Hematopoietic multipotent progenitor cell treated with erythropoietin and hydrocortisone succinate and interleukin-3 and kit ligand, for 15 days (in vitro differentiated cells): ENCODE measurements at places on chromosomes 7 and 10.

- no peak for DNase-seq
Measured at GRCh38 chr10:119466655-119467054, 75.9 kb downstream of the RGS10 start.

DNA sequence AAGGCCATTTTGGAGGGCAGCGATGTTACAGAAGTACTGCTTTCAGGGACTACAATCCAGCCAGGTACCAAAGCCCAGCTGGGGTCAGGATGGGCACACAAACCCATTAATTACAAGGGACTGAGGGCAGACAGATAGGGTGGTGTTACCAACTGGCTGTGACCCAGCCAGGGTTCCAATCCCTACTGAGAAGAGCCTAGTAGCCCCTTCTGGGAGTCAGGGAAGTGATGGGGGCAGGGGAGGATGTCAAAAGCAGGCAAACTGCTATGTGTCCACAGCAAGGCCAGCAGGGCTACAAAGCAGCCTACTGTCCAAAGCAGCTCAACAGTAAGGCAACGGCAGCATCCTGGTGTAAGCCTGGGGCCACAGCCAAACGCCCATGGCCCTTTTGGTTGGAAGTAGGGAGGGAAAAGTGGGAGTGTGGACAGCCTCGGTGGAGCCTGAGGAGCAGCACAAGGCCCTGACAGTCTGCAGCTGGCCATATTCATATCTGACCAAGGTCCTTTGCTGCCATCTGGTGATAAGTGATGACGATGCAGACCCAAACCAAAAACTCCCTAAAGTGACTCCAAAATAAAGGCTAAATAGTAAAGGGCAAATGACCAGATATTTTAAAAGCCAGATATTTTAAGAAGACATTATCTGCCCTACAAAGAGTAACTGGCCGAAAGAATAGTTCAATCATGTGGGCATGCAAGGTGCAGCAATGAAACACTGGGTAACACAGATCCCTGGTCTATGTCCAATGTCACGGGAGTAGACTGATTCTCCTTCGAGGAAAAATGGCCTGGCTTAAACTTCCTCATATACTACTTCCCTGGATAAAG is 56.9 kb downstream of the XPNPEP1 start:
- peak; percentile 18 for DNase-seq

DNA sequence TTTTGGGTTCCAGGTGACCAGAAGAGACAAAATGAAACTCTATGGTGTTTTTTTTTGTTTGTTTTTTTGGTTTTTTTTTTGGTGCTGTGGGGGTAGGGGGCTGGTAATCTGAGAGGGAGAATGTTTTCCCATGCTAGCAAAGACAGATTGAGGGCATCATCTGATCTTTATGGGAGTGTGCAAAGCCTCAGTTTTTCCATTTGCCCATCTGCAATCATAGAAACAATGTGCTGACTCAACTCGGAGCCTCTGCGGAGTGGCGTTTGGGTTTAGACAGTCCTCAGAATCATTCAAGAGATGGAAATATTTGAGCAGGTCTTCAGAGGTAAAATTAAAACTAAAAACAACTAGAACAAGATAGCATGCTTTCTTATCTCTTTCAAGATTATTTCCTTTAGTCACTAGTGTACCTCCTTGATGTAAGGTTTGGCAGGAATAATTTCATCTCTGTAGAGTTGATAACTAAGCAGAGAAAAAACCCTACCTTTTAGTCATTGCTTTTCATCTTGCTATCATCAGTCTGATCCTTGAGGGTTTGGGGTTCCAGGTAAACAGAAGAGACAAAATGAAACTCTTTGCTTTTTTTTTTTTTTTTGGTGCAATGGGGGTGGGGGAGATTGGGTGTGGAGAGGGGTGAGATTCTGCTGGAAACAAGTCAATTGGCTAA is 18.0 kb downstream of the CNNM2 start:
- DNase-seq: no peak

GRCh38 chr10:69974551-69975155 is 78.0 kb upstream of the MACROH2A2 start:
- DNase-seq: no peak

GRCh38 chr10:100908378-100908777 is 4.4 kb upstream of the SLF2 start:
- DNase-seq: no peak

DNA sequence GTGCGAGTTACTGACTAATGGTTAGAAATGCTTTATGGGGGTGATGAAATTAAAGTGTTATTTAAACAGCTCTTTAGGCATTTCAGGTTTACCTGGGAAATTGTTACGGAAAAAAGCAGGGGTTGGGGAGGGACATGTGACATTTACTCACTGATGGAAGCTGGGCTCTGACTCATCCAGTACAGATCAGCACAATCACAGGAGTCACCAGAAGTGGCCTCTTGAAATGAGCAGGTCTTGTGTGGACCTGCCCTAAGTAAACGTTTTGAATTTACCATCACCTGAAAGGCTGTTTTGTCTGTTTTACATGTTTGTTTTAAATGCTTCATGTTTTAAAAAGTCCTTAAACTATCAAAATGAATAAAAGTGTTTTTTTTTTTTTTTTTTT is 2.3 kb downstream of the GLRX3 start:
- peak; percentile 20 for DNase-seq

- no peak for DNase-seq
Measured at GRCh38 chr7:134174795-134175261, 47.7 kb downstream of the LRGUK start.

- DNase-seq: peak; percentile 76
Measured at GRCh38 chr7:76020031-76020714, 25.8 kb upstream of the TMEM120A start.

GRCh38 chr7:64308016-64308270 is 5.8 kb upstream of the ZNF736 start:
- no peak for DNase-seq

DNA sequence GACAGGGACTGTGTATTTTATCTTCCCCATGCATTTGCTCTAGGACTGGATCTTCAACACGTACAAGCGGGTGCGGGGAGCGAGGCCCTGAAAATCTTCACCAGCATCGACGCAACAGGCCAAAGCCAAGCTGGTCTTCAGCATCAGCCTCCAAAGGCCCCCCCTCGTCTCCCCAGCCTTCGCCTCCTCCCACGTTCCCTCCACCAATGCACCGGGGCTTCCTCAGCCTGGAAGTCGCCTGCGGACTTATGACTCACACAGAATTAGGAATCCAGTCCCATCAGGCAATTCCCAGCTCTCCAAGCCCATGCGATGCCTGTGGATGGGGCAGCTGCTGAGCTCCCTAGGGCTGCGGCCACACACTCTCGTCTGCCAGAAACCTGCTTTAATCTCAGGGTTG is 36.3 kb upstream of the RNF32 start:
- DNase-seq: no peak

- no peak for DNase-seq
Measured at GRCh38 chr10:63964406-63964805, 443.2 kb downstream of the REEP3 start.

- DNase-seq: no peak
Measured at GRCh38 chr10:49194212-49194920, 6.2 kb upstream of the TMEM273 start.

- no peak for DNase-seq
Measured at GRCh38 chr7:158061026-158061630, 526.5 kb downstream of the PTPRN2 start.

GRCh38 chr10:71525721-71526120 is 129.0 kb downstream of the CDH23 start:
- no peak for DNase-seq

DNA sequence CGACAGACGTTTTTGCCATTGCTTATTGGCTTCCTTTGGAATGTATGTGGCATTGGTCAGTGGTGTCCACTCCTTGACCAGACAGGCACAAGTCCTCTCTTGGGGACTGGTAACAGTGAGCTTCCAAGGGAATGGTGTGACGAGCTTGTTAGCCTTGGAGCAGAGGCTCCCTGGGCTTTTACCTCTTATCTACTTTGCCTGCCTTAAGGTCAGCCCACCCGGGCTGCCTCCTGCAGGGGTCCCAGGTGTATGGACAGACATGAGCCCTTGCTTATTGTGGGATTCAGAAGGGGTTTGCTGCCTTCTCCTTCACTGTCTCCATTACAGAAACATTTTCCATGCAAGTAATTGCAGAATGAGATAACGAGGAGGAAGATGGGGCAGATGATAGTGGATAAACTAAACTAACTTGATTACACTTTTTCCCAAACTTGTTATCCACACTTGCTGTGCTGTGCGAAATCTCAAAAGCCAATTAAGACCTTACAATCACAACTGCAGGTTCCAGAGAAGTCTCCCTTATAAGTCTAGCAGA is 29.7 kb downstream of the PLPP4 start:
- DNase-seq: no peak

- no peak for DNase-seq
Measured at GRCh38 chr10:56537984-56538383, 176.9 kb upstream of the ZWINT start.

DNA sequence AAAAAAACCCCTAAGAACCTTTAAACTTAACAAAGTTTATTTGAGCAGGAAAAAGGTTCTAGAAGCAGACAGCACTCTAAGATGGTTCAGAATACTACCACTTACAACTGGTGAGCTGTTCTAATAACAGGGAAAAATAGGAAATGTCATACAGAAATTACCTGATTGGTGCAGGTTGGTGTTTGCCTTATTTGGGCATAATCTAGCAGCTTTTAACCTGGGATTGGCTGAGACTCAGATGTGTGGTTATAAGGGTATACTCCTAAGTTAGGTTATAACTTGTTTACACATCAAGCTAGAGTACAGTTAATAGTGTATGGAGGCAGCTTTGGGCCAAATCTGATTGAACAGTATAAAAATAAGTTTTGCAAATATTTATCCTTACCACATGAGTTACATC is 59.8 kb downstream of the MAPK8 start:
- DNase-seq: no peak

GRCh38 chr7:100856871-100857282 is 4.4 kb downstream of the SLC12A9 start:
- no peak for DNase-seq

DNA sequence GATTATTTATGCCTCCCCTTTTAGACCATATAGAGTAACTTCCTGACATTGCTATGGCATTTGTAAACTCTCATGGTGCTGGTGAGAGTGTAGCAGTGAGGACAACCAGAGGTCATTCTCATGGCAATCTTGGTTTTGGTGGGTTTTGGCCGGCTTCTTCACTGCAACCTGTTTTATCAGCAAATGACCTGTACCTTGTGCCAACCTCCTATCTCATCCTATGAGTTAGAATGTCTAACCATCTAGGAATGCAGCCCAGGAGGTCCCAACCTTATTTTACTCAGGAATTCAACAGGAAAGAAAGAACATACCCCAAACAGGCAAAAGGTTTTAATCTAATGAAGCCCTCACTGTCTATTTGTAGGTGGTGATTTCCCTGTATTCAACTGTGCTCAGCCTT is 205.4 kb upstream of the YAE1 start:
- DNase-seq: no peak

- DNase-seq: no peak
Measured at GRCh38 chr10:19749185-19749729, 67.0 kb upstream of the PLXDC2 start.

DNA sequence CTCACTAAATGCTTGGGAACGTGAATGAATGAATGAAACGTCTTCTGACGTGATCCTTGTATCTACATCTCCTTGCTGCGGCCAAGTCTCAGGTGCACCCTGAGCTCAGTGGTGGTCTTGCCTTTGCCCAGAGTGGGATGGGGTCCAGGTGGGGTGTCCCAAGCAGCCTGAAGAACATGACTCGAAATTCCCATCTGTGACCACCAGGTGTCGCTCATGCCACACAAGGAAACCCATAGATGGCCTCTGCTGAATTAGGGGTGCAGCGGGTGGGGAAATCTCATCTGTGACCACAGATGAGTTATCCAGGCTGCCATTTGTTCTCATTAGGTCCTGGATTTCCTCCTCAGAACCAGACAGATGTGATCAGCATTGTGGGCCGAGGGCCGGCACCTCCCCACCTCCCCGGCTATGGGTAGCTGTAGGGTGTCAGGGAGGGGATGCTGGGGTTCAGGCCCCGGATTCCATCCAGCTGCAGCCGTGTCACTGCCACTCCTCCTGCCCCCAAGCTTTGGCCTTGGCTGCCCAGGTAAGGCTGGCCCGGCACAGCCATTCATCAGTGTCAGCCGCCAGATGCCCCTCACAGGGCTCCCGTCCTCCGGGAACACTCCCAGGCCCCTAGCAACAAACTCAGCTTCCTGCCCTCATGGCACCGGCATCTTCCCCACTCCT is 21.0 kb upstream of the GNA12 start:
- DNase-seq: peak; percentile 80

- DNase-seq: no peak
Measured at GRCh38 chr10:34184939-34185386, 630.1 kb downstream of the PARD3 start.

- DNase-seq: no peak
Measured at GRCh38 chr10:80513106-80513505, 24.6 kb upstream of the SH2D4B start.

- no peak for DNase-seq
Measured at GRCh38 chr10:37675449-37675848, 182.0 kb downstream of the ZNF248 start.

- no peak for DNase-seq
Measured at GRCh38 chr10:124007102-124007772, 86.2 kb downstream of the CHST15 start.

- no peak for DNase-seq
Measured at GRCh38 chr10:80829151-80829550, 291.4 kb downstream of the SH2D4B start.

GRCh38 chr10:30606313-30606712 is 23.2 kb downstream of the LYZL2 start:
- DNase-seq: no peak
